ENCODE measurements at places on chromosomes 3 and 15. TPM values are rescaled to one million over a fixed set of nuclear protein-coding genes. Genes with fewer than 3 reads are reported as not detected.

GRCh38 chr15:62323353-62323890, 158.3 kb upstream of the C2CD4B start:
- no peaks in the 10 kb centered on the region for H3K4me1 ChIP-seq
- H3K4me3 ChIP-seq: no peak overlapping the region
- H3K36me3 ChIP-seq: no peaks in the 10 kb centered on the region
- DNase-seq: no peak

Gene KCNMB2
- 1.2 TPM for total RNA-seq

- H3K4me1 ChIP-seq: no peaks in the 10 kb centered on the region
- H3K27me3 ChIP-seq: no peaks in the 10 kb centered on the region
- no peaks in the 10 kb centered on the region for H3K36me3 ChIP-seq
- no peak overlapping the region for H3K27ac ChIP-seq
- no peak overlapping the region for H3K4me3 ChIP-seq
- DNase-seq: no peak
Observed at GRCh38 chr3:86865506-86865905, 125.4 kb downstream of the VGLL3 start.

DNA sequence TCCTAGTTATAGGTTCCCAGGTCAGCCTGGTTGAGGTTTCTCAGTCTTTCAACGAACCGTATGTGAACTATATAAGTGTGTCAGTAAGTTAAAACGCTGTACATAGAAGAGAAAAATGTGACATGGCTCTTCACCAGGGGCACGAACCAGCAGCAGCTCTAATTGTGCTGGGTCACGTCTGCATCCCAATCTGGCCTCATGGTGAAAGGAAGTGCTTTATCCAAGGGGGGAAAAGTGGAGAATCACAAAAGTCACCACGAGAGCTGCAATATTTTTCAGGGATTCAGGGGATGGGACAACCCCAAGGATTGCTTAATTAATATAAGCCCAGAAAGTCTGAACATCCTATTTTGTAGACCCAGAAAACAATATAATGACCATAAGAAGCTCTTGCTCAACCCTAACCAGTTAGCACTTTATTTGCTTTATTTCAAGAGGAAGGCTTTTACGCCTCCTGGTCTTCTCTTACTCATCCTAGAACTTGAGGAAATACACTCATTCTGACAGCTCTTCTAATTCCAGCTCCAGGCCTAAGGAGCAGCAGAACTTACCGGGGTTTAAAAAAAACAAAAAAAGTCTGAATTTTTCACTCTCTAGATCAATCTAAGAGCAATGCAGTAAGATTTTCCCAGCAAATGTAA, 16.5 kb downstream of the ANXA2 start:
- no peaks in the 10 kb centered on the region for H3K27me3 ChIP-seq
- H3K4me1 ChIP-seq: peaks cover 40% of the 10 kb centered on the region
- no peak overlapping the region for H3K27ac ChIP-seq
- H3K4me3 ChIP-seq: no peak overlapping the region

- no peak overlapping the region for H3K27ac ChIP-seq
- H3K4me3 ChIP-seq: no peak overlapping the region
- H3K27me3 ChIP-seq: no peaks in the 10 kb centered on the region
- H3K36me3 ChIP-seq: no peaks in the 10 kb centered on the region
- DNase-seq: no peak
Observed at GRCh38 chr3:187942658-187943241, 197.5 kb upstream of the BCL6 start.

GRCh38 chr3:114858329-114858728, 288.8 kb downstream of the ZBTB20 start:
- H3K4me1 ChIP-seq: peaks cover 6% of the 10 kb centered on the region
- no peaks in the 10 kb centered on the region for H3K27me3 ChIP-seq
- H3K27ac ChIP-seq: no peak overlapping the region
- no peak overlapping the region for H3K4me3 ChIP-seq

Gene C3orf52
- total RNA-seq: 20.1 TPM

- no peaks in the 10 kb centered on the region for H3K4me1 ChIP-seq
- H3K4me3 ChIP-seq: no peak overlapping the region
- H3K27ac ChIP-seq: no peak overlapping the region
- DNase-seq: no peak
- no peaks in the 10 kb centered on the region for H3K27me3 ChIP-seq
Observed at GRCh38 chr3:126316501-126316939, 40.7 kb downstream of the KLF15 start.

DNA sequence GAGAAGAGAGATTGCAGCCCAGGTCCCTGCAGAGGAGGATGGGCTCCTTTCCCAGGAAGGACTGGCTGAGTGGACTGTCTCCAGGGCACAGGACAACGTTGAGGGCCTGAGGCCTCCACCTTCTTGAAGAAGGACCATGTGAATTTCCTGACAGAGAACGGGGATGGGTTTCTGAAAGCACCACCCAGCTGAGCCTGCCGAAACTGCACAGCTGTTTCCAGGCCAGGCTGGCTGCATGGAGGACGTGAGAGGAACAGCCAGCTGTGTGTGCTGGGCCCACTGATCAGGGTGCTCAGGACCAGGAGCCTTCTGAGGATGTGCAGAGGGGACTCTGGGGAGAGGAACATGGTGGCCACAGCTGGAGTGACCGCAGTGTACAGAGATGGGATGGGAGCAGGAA, 39.2 kb downstream of the HMCES start:
- no peaks in the 10 kb centered on the region for H3K36me3 ChIP-seq
- no peak overlapping the region for H3K27ac ChIP-seq
- H3K4me3 ChIP-seq: no peak overlapping the region
- DNase-seq: no peak
- no peaks in the 10 kb centered on the region for H3K27me3 ChIP-seq

Measured in upper lobe of right lung (tissue), 1 donor.